ENCODE measurements at places on chromosomes 2 and 18.

DNA sequence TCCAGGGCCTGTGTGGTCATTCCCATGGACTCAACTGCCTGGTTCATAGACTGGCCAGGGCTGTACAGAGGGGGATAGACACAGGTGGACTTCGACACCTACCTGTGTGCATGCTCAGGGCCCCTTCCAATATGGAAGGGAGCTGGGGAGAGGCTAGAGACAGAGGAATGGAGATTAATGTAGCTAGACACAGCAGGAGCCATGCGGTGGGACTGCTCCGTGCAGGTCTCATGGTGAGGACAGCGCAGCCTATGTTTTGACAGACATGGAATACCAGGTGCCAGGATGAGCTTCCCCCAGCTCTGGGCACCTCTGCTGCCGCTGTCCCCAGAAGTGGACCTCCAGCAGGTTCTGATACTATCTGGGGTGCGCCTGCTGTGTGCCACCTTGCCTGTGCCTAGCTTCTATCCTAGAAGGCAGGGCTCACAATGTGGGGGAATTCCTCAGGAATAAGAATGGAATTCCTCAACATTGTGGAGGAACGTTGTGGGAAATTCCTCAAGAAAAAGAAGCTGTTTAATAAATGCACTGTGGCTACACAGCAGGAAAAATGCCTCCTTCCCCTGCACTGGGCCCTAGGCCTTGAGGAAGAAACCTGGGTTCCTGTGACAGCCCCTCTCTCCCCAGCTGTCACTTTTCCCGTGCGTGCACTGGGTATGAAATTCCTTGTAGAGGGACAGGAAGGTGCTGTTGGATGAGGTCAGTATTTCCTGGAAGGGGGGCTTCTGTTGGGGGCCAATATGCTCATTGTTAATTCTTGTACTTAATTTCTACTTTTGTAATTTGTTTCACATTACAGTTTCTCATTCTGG lies 7.3 kb downstream of the IL1R1 start:
- peak; percentile 70 for DNase-seq

DNA sequence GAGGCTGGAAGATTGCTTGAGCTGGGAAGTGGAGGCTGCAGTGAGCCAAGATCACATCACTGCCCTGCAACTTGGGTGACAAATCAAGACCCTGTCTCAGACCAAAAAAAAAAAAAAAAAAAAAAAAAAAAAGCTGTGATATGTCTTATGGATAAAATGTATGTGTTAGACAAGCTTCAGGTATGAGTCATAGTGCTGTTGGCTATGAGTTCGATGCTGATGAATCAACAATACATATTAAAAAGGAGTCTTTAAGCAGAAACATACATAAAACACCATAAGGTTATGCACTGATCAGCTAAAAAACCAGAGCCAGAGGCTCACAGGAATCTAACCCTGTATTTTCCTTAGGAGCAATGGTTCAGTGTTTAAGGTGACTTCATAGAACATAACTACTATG lies 332.3 kb downstream of the NCKAP5 start:
- DNase-seq: no peak

- no peak for DNase-seq
These were observed 93.3 kb downstream of the ICA1L start for GRCh38 chr2:202778217-202778616.

DNA sequence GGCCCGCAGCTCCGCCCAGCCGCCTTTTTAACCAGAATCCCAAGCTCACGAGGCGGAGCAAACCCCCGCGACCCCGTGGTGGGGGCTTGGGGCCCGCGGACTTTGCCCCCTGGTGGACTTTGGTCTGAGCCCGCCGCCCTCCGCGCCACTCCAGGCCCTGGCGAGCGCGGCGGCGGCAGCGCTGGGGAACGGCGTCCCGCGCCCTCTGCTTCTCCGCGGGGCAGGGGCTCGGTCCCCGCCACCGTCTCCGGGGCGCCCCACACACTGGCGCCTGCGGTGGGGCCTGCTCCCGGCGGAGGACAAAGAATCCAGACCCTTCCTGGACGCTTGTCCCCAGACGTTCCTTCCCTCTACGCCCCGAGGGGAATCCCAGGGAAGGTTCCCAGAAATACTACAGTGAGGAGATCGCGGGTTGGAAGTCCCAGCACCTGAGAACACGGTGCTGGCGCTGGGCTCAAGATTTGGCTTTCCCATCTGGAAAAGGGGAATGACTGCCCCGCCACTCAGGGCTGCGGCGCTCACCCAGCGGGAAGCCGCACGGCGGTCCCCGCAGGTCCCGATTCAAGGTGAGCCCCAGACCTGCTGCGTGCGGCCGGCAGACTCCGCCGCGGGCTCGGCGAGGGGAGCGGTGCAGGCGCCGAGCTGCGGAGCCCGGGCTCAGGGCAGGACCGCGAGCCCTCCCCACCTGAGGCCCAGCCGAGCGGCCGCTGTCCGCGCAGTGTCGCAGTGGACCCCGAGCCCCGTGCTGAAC lies at the start of gene HAAO:
Gene HAAO (minus strand): TSS at position 1 of the 751 bp plus-strand sequence. CDS start 47 bp downstream, outside the sequence.
- DNase-seq: peak; percentile 88

GRCh38 chr2:77169426-77169825 lies 352.8 kb downstream of the LRRTM4 start:
- no peak for DNase-seq

- DNase-seq: no peak
These were observed 2.7 kb downstream of the SCTR start for GRCh38 chr2:119521433-119522050.

- DNase-seq: no peak
These were observed 191.4 kb upstream of the OSR1 start for GRCh38 chr2:19549821-19550220.

GRCh38 chr2:2824588-2824987 lies 493.5 kb upstream of the MYT1L start:
- no peak for DNase-seq

DNA sequence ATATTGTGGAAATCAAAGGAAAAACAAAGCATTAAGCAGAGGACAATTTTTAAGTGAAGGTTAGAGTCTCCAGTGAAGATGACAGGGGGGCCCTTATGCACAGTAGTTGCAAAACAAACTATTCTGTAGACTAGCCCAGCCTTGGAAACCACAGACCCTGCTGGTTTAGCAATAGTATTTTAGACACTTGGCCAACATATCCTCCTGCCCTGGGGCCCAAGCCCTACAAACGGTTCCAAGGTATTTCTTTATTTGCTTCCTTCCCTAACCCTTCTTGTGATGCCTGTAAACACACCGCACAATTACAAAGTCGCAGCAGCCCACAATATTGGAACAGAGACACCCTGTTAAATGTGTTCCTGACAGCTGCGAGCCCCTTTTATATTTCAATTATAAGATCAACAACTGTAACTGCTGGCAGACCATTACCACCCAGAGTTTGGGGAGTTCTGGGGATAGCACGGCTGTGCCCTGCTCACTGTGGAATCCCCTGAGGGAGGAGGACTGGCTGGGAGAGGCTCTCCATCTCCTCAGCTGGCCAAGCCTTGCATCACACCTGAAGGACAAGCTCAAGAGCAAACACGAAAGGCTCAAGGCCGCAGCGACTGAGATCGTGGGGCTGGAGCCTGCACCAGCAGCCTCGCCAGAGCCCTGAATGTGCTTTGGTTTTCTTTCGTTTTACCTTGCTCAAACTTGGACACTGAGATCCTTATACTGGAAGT lies 282.2 kb upstream of the ATP5MC3 start:
- no peak for DNase-seq

DNA sequence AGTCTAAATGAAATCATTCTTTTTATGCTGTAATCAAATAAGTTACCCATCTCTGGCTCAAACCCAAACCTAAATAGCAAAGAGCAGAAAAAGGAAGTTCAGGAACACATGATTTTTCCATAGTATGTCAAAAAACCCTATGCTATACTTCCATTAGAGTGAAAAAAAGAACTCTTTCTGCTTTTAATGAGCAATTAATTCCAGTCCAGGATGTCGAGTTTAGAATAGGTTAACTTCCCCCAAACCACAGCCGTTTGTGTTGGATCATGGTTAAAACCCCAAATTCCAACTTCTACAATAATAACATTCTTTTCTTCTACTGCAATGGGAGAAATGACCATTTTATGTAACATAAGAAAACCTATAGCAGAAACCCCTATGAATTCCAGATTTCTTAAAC lies 171.1 kb upstream of the NRP2 start:
- DNase-seq: no peak

- DNase-seq: no peak
These were observed 295.0 kb upstream of the GULP1 start for GRCh38 chr2:187996630-187997029.

DNA sequence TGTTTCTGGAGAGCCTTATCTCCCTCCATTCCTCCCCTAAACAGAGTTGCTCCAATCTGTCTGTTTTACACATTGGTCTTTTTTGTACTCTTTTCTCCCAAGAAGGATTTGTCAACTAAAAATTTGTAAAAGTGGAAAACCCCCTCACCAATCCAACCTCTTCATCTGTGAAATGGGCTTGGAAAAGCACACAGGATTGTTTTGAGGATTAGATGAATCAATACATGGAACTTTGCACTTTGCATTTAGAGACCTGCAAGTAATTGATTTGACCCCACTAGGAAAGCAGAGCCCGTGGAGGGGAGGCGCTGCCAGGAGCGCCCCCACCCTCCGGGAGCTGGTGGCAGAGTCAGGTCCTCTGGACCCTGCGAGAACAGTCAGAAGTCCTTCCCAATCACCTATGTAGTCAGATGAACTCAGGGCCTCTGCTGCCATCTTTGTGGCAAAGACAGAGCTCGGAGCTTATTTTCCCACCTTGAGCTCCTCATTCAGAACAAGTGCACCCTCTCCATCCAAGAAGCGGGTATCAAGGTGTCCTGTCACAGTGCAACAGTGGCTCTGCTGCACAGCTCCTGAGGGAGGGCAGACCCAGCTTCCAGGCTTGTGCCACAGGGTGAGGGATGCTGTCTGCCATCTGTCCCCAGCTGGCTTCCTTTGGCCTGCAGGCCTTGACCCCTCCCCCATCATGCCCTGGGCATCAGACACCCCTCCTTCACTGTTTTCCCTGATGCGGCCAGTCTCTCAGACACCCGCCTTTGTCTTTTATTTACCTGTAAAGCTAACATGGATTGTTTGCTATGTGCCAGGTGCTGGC lies 1.7 kb upstream of the TMEM185B start:
- DNase-seq: peak; percentile 21

DNA sequence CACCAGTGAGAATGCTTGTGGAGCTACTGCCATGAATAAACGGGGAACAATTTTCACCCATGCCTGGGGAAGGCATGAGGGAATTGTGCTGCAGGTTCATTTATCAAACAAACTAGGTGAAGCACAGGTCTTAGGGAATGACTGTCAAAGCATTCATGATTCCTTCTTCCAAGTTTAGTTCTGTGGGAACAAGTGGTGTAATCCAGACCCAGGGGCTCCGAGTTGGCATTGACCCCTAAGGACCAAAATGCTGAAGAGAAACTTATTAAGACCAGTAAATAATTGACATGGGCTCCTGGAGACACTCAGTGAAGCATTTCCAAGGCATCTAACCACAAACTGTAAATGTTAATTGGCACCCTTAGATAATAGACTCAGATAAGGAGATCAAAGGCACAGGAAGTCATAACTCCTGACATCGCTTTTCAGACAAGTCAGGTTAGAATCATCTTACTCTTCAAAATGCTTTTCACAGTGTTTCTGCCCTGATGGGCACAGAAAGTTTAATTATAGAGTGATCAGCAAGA lies 96.9 kb downstream of the SPP2 start:
- DNase-seq: no peak

GRCh38 chr2:99875627-99876201 lies 266.7 kb downstream of the AFF3 start:
- no peak for DNase-seq

- DNase-seq: no peak
These were observed 53.8 kb downstream of the KCNG2 start for GRCh38 chr18:79851489-79851888.

DNA sequence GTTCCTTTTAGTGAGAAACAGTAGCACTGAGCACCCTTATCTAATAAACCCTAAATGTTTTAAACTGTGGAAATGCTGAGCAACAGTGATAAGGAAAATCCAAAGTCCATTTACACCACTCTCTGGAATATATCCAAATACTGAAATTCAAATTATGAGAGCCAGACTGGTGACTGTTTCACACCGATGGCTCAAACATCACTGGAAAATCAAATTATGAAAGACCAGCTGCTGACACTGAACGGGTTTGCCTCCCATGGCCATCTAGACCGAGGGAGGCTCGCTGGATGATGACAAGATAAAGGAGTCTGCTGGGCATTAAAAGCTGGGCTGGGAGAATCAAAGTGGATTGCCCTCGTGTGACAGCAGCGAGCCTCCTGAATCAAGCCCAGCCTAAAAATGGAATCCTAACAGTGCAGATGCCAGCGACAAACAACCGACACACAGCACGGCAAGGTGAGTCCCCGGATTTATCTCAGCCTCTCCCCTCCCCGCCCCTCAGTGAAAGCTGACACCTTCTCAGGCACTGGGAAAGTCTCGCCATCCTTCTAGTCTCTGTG lies 30.3 kb downstream of the SERPINE2 start:
- peak; percentile 49 for DNase-seq

DNA sequence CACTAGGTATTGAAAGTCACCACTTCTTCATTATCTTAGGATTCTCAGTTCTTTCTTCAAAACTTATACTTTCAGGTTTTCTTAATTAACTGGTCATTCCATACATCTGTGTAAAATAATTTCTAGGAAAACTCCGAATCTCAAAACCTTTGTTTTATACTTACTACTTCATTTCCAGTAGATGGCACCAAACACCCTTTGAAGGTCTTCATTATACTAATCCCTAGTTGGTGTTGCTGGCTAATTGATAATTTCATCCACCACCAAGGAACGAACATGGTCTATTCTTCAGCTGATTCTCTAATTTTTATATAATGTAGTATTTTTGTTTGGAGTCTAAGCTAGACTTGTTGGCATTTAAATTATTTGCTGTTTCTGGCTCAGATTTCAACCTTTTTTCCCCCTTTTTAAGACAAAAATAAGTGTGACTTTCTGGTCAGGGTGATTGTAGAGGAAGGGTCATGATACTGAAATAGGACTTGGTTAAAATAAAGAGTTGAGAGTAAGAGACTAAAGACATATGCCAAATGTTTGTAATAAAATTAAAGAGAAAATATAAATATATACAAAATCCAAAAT lies 2.8 kb upstream of the MXD1 start:
- no peak for DNase-seq

DNA sequence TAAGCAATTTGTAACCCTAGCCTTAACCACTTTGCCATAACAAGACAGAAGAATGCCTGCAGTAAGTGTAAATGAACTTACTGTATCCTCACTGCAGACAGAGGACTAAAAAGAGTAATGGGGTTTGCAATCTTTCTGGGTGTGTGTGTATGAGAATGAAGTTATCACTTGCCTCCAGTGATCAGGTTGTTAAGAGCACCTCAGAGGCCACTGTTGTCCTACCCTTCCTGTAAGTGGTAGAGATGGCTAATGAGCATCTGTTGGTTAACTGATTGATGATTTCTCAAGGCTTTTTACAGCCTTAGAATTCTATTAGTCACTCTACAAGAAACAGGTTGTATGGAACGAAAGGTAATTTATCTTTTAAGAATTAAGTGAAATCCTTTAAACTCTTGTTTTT lies 27.6 kb upstream of the GTF2A1L start:
- no peak for DNase-seq

DNA sequence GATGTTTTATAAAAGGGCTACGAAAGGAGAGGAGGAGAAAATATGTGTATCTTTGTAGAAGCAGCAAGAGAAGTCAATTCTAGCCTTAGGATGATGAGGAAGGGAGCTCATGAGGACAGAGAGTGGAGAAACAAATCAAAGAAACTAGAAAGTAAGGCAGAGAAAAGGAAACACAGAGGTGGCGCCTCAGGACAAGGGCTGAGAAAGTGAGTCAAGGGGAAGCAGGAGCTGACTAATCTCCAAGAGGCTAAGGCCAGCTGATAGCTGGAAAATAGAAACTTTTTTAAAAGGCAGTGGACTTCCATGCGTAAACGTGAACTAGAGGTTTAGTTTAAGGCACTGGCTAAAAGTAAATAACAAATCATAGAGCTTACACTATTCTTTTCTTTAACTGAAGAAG lies 173.3 kb downstream of the ANKRD44 start:
- DNase-seq: no peak

- no peak for DNase-seq
These were observed 12.7 kb upstream of the CDK15 start for GRCh38 chr2:201793631-201794030.

Measured in body of pancreas (tissue), 4 donors.